ENCODE measurements at places on chromosomes 6 and 20. TPM values are rescaled to one million over a fixed set of nuclear protein-coding genes. Genes with fewer than 3 reads are reported as not detected.

Gene LINC00237
- total RNA-seq = not detected

Gene FOXA2
- 11.9 TPM for total RNA-seq

Gene PTPRK
- total RNA-seq = 159 TPM

Gene TSHZ2
- 17.8 TPM for total RNA-seq

Gene ECHDC1
- total RNA-seq = 104 TPM

DNA sequence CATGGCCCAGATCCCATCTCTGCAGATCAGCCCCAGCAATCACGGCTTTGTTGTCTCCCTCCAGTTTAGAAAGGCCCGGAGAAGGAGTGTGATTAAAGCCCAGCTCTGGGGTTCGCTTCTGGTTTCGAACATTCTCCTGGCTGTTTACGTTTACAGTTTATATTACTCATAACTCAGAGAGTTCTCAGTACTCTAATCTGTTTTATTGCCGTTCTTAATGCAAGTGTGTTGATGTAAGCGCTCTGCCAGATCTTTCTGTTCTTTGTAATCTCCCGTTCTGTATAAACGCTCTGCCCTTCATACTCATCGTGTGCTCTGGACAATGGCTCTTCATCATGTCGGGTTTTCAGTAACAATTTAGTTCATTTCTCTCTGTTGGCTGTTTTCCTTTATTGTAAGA is 118.0 kb upstream of the PRND start:
- DNase-seq = no peak

DNA sequence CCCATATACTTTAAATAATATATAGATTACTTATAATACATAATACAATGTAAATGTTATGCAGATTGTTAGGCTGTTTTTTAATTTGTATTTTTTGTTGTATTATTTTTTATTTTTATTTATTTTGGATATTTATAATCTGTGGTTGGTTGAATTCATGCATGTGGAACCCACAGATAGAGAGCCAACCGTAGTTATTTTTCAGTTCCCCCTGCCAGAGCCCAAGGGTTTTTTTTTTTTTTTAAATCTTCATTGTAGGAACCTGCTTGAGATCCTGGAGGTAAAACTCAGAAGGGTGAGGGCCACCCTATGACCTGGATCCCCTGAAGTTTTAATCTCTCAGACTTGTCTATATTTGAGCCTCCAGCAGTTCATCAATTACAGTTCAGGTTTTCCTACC is 133.2 kb downstream of the B3GAT2 start:
- DNase-seq = no peak

DNA sequence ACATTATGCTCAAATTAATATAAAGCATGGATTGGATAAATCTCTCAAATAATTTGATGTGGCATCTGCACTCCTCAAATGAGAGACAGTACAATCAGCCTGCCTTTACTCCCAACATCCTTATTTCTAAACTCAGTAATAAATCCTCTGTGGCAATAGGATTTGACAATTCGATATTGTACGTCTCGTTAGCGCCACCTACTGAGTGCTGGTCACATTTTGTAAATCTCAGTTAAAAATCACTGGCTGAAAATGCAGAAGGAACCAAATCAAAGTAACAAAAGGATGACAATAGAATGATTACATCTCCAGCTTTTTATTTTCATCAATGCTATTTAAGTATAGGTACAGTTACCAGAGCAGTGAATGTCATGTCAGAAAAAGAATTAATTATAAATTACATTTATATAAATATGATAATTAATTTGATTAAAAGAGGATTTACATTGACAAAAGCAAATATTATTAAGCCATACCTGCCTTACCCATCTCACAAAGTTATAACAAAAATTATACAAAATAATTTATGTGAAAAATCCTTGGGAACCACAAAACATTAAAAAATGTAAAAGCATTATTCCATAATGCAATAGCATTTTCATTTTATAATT is 20.2 kb upstream of the GJE1 start:
- no peak for DNase-seq

DNA sequence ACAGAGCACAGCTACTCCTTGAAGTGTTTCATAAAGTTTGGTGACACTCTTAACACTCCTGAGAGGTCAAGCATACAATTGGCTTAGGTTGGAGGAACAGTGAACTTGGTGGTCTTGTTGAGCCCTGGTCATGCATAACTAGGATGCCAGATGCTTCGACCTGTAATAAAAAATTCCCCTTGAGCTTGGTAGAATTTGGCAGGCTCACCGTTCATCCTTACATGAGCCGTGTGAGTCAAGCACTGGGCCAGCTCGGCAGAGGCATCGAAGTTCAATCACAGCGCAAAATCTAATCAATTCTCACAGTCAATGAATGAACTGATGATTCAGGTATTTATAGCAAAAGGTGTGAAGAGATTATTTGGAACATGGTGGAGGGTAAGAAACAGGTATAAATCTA is 33.7 kb downstream of the CYP24A1 start:
- DNase-seq = no peak

GRCh38 chr6:169858935-169859351 is 107.5 kb downstream of the ERMARD start:
- DNase-seq = no peak

DNA sequence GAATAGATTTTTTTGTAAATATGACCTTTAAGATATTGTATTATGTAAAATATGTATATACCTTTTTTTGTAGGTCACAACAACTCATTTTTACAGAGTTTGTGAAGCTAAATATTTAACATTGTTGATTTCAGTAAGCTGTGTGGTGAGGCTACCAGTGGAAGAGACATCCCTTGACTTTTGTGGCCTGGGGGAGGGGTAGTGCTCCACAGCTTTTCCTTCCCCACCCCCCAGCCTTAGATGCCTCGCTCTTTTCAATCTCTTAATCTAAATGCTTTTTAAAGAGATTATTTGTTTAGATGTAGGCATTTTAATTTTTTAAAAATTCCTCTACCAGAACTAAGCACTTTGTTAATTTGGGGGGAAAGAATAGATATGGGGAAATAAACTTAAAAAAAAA is 130.9 kb downstream of the SULF2 start:
- DNase-seq = no peak

DNA sequence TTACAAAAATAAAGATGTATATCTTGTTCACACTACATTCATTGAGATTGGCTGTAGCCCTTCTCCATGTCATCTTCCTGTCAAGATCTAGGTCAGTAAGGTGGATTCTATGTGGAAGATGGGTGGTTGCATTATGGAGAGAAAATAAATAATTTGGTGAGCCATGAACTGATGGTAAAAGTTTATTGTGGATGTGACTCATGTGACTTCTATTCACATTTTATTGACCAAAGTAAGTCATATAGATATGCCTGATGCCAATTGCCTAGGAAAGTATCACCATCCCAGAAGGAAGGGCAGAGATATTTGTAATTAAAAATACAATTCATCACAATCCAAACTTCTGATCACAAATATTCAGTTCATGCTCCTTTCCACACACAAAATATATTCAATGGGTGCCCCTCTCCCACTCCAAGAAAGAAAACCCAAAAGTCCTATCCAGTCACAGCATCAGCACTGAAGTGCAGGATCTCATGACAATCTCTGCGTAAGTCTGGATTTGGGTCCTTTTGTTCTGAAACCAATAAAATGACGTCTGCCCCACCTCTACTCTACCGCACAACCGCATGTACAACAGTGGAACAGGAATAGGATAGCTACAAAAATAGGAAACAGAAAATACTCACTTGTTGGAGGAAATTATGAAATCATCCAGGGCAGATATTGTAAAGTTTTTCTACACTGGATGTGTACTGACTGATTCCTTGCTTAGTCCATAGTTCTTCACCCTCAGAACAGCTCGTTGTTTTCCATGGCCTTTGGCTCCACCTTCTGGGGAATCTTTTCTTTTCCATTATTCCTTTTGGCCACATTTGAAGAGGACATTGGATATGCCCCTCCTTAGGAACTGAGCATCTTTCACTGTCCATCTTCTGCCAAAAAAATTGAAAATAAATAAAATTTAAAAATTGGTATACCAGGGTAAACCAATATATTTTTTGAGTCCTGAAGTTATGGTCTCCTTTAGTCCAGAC is 16.1 kb upstream of the SLC17A3 start:
- peak; percentile 66 for DNase-seq

DNA sequence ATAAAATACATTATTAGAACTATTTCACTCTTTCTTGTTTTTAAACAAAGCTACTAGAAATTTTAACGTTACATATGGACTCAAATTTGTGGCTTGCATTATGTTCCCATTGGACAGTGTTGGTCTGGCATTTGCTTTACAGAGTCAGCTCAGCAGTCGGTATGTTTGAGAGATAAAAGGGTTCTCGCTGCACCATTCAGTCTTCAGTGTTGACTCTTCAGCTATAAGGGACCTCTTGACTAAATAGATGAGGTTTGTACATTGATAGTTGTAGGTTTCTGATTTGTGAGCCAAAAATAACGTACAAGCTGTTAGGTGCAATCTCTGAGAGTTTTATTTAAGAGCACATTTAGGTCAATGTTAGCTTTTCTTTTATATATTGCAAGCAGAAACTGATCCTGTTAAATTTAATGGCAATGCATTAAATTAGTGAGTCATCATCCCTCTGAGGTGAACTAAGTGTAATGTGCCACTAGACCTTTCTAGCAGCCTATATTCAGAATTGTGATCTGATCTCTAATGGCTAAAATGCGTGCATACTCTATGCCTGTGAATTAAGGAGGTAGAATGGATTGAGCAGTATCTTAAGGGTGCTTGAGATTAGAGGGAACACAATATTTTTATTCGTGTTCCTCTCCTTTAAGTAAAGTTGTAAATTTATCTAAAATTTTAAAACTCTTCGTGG is 485.6 kb upstream of the SYNCRIP start:
- no peak for DNase-seq

DNA sequence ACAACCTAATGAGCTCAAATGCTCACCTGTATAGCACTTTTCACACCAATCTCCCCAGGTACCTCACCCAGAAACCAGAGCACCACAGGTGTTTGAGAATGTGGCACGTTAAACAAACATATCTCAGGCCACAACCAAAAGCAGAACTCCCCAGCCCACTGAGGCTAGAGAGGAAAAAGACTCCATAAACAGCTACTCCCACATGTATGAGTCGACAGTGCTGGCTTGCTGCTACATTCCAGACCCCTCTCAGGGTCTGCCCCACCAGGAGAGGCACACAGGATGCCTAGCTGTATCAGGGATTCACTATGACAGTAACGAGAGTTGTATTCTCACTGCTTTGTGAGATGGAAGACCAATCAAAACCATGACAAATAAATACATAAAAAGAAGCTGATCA is 242.6 kb upstream of the ARID1B start:
- DNase-seq = no peak

DNA sequence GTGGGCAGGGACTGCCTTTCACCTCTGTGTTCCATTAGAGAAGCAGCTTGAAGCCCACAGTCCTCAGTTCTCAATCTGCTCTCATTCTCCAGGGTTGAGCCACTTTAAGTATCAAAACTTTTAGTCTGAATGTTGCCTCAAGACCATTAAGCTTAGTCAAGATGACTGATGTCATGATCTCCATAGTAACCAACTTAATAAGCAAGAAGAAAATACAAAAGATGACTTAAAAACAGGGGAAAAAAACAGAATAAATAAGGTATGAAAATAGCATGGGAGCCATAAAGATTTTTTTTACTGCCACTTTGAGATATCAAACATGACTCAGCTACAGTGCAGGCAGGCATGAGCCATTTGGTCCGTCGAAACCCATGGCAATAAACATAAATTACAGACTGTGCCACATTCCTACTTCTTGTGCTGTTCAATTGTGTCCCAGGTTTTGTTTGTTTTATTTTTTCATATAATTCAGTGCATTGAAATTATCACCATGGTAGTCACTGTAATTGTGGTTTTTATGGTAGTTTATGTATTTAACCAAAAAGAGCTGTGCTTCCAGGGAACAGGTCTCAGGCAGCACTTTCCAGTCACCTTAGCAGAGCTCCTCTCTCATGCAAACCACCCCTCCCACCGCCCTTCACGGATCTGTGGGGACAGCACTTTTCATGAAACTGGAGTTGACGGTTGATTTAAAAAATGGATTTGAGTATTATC is 156.5 kb upstream of the INSM1 start:
- DNase-seq = peak; percentile 40

GRCh38 chr6:127813699-127814027 is 87.2 kb downstream of the THEMIS start:
- DNase-seq = no peak

DNA sequence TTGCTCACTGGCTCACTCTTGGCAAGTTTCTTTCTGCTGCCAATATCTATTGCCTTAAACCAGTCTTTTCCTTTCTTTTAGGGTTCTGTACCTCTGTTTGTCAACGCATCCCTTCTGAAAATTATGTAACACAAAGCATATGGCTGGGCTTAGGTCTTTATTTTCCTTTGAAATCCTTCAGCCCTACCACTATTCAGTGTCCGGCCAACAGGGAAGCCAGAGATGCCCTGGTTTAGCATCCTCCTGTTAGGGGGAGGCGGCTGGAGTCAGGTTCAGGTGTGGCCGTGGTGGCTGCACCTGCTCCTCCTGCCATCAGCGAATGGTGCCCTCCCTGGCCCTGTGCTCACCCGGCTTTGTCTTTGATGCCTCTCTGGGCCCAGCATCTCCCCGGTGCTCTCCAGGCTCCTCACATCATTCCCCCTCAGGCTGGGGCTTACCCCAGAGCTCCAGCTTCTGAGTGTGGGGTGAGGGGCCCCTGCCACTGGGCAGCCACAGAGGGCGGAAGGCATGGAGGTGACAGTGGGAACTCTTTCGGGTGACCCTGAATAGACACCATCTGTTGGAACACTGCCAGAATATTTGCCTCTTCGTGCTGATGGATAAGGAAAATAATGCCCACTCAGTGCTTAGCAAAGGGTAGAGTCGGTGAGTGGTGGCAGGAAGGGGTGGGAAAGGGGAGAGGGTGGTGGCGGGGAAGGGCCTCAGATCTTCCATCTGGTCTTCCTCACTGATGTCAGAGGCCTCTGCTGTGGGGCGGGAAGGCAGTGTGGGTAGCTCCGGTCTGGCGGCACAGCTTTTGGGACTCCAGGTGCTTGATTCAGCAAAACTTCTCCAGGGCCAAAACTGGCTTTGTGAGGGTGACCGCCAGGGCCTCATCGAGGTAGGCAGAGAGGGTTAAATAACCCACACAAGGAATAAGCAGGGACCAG is 97.2 kb downstream of the DACT2 start:
- DNase-seq = no peak

DNA sequence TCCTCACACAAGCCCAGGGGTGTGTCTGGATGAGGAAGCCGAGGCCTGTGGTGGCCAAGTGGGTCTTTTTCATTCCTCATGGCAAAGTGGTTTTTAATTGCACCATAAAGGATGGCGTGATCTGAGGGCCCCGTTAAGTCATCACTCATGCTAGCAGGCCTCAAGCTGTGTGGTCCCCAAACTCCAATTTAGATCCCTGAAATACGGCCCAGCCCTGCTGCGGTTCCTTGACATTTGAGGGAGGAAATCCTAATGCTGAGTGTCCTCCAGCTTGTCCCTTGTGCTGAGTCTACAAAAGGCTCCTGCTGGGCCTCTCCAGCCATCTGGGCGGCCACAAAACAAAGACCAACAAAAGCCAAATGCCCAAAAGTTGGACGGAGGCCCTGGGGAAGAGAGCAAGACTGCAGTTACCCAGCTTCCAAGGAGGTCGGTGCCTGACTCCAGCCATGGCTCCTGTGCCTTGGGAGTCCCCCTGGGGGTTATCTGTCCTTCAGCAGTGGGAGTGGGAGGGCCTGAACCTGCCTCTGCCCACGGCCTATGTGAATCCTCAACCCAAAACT is 162.3 kb upstream of the PDE10A start:
- no peak for DNase-seq

- DNase-seq = no peak
Measured at GRCh38 chr20:24610341-24611115, 141.1 kb downstream of the SYNDIG1 start.

- DNase-seq = no peak
Measured at GRCh38 chr6:11437824-11438459, 99.6 kb upstream of the TMEM170B start.

- no peak for DNase-seq
Measured at GRCh38 chr6:63114610-63115211, 96.6 kb upstream of the FKBP1C start.

All from mucosa of descending colon (tissue), 3 donors.